ENCODE measurements at places on chromosomes 5 and 9.
A peak's percentile ranks its signal among the peaks of the same experiment; 100 is the strongest.

GRCh38 chr5:40406741-40407211 is 272.9 kb upstream of the PTGER4 start:
- DNase-seq: no peak
- H3K36me3 ChIP-seq: no peaks in the 10 kb centered on the region
- H3K4me3 ChIP-seq: no peak overlapping the region
- no peak overlapping the region for H3K27ac ChIP-seq
- 0 out of 2 replicates have a peak, but pooled peaks cover 6% of the 10 kb centered on the region for H3K4me1 ChIP-seq

- no peaks in the 10 kb centered on the region for H3K27me3 ChIP-seq
- no peak for DNase-seq
- no peaks in the 10 kb centered on the region for H3K4me1 ChIP-seq
- no peaks in the 10 kb centered on the region for H3K36me3 ChIP-seq
- H3K27ac ChIP-seq: no peak overlapping the region
Observed at GRCh38 chr5:82487131-82487530, 209.0 kb upstream of the RPS23 start.

- no peak within 1 kb of the TSS for H3K27ac ChIP-seq
- H3K4me1 ChIP-seq: peaks cover 16% of the 10 kb centered on the region
- peaks cover 30% of the 10 kb centered on the region for H3K27me3 ChIP-seq
- no peaks in the 10 kb centered on the region for H3K36me3 ChIP-seq
- peak within 1 kb of the TSS; percentile 47 for H3K4me3 ChIP-seq
Observed at GRCh38 chr9:86947146-86948073, at the start of gene GAS1. TSS of gene GAS1 (minus strand) at chr9:86947506. CDS start at chr9:86946779, 727 bp downstream.

DNA sequence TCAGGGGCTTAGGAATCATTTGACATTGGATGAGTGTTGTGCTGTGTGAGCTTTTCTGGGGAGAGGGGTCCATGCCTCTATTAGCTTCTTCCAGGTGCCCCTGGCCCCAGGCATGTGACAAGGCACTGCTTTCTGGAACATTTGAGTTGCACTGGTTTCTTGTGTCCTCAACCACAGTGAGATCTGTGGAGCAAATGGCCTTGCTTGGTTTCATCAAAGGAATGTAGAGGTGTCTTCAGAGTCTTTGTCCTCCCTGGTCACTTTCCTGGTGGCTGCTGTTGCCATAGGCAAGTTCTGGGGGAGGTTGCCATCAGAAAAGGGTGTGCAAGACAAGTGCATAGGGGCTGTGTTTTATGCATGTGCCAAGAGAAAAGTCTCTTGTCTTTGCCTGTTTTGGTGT is 157.5 kb downstream of the MACROH2A1 start:
- no peak overlapping the region for H3K27ac ChIP-seq
- no peak for DNase-seq
- no peak overlapping the region for H3K4me3 ChIP-seq
- no peaks in the 10 kb centered on the region for H3K27me3 ChIP-seq
- peaks cover 18% of the 10 kb centered on the region for H3K4me1 ChIP-seq
- no peaks in the 10 kb centered on the region for H3K36me3 ChIP-seq

- no peak overlapping the region for H3K27ac ChIP-seq
- no peak overlapping the region for H3K4me3 ChIP-seq
- no peaks in the 10 kb centered on the region for H3K36me3 ChIP-seq
- H3K4me1 ChIP-seq: no peaks in the 10 kb centered on the region
- no peaks in the 10 kb centered on the region for H3K27me3 ChIP-seq
- no peak for DNase-seq
Observed at GRCh38 chr9:74848153-74848525, 39.6 kb downstream of the TRPM6 start.

DNA sequence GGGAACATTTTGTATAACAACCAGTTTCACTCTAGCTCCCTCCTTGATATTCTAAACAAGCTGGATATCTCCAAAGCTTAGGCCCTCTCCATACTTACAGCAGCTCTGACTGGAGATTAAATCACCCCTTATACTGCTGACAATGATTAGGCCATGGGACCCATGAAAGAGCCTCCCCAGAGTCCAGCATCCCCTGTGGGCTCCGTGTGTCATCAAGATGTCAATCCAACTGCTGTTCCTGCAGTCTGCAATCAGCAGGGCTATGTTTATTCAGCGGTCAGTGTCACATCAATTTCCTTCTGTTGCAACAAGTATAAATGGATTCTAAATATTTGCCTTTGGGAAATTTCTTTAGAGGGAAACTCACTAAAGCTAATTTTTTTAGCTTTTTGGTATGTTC is 26.6 kb downstream of the PCDHAC2 start:
- no peak for DNase-seq
- no peak overlapping the region for H3K4me3 ChIP-seq
- H3K27me3 ChIP-seq: no peaks in the 10 kb centered on the region
- H3K4me1 ChIP-seq: no peaks in the 10 kb centered on the region
- H3K27ac ChIP-seq: no peak overlapping the region

- DNase-seq: no peak
- H3K27ac ChIP-seq: no peak overlapping the region
- H3K27me3 ChIP-seq: no peaks in the 10 kb centered on the region
- no peak overlapping the region for H3K4me3 ChIP-seq
- no peaks in the 10 kb centered on the region for H3K4me1 ChIP-seq
Observed at GRCh38 chr9:125990793-125991220, 243.6 kb downstream of the PBX3 start.

GRCh38 chr5:74482990-74483389 is 157.5 kb downstream of the ENC1 start:
- H3K27ac ChIP-seq: no peak overlapping the region
- no peaks in the 10 kb centered on the region for H3K4me1 ChIP-seq
- DNase-seq: no peak
- H3K4me3 ChIP-seq: no peak overlapping the region

DNA sequence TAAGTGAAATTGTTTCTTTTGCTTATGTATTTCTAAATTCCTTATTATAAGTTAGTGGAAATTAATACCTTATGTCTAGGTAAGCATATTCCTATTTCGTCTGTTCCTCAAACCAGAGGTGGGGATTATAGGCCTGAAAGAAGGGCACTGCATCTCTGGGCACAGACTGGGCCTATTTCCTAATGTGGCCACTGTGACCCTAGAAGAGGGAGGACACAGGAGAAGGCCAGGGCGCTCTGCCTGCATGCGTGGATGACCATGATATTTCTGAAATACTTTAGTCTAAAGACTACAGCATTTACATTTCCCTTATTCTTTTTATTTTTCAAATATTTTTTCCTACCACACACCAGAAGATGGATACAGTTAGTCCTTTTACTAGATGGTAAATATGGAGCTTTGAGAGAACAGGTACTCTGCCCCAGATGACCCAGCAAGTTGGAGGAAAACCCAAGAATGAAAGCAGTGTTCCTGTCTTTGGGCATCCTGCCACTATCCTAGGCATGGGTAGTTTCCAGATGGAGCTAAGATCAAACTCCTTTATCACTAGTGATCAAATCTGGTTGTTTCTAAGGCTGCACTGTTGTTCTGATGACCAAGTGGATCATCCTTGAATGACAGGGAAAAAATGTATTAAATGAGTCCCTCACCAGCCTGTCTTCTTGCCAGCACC is 27.8 kb downstream of the RUSC2 start:
- H3K4me1 ChIP-seq: peaks cover 73% of the 10 kb centered on the region
- H3K36me3 ChIP-seq: no peaks in the 10 kb centered on the region
- H3K4me3 ChIP-seq: peak overlapping the region; percentile 14
- H3K27me3 ChIP-seq: no peaks in the 10 kb centered on the region

GRCh38 chr5:13994621-13995253 is 50.2 kb upstream of the DNAH5 start:
- H3K4me3 ChIP-seq: no peak overlapping the region
- H3K27me3 ChIP-seq: no peaks in the 10 kb centered on the region
- no peak for DNase-seq

DNA sequence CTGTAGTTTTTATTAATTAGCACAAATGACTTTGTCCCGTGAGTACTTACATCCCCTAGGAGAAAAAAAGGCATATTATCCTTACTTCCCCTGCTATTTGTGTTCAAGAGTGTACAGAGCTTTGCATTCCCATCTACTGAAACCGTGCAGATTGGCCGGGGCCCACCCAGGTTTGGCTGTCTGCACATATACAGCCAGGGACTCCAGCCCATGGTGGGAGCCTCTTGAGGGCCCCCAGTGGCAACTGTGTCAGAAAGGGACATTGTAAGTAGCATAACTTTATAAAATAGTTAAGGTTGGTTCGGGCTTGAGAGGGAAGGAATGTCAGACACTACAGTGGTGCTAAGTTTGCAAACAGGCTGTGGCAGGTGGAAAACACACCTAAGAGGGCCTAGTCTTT is 24.7 kb downstream of the PHF2 start:
- H3K27me3 ChIP-seq: no peaks in the 10 kb centered on the region
- no peak overlapping the region for H3K27ac ChIP-seq
- no peaks in the 10 kb centered on the region for H3K36me3 ChIP-seq
- no peak for DNase-seq
- H3K4me3 ChIP-seq: no peak overlapping the region

GRCh38 chr5:73031839-73032238 is 76.0 kb downstream of the FCHO2 start:
- H3K27me3 ChIP-seq: no peaks in the 10 kb centered on the region
- H3K4me3 ChIP-seq: no peak overlapping the region
- peak; percentile 21 for DNase-seq
- H3K27ac ChIP-seq: peak overlapping the region; percentile 38
- no peaks in the 10 kb centered on the region for H3K36me3 ChIP-seq
- peaks cover 23% of the 10 kb centered on the region for H3K4me1 ChIP-seq

GRCh38 chr9:110997847-110998246 is 40.4 kb downstream of the LPAR1 start:
- no peak for DNase-seq
- H3K36me3 ChIP-seq: no peaks in the 10 kb centered on the region
- no peaks in the 10 kb centered on the region for H3K27me3 ChIP-seq
- H3K27ac ChIP-seq: no peak overlapping the region

- no peaks in the 10 kb centered on the region for H3K36me3 ChIP-seq
- no peaks in the 10 kb centered on the region for H3K27me3 ChIP-seq
- H3K4me1 ChIP-seq: no peaks in the 10 kb centered on the region
- H3K27ac ChIP-seq: no peak overlapping the region
- no peak for DNase-seq
Observed at GRCh38 chr5:111704452-111705085, 52.4 kb downstream of the NREP start.

DNA sequence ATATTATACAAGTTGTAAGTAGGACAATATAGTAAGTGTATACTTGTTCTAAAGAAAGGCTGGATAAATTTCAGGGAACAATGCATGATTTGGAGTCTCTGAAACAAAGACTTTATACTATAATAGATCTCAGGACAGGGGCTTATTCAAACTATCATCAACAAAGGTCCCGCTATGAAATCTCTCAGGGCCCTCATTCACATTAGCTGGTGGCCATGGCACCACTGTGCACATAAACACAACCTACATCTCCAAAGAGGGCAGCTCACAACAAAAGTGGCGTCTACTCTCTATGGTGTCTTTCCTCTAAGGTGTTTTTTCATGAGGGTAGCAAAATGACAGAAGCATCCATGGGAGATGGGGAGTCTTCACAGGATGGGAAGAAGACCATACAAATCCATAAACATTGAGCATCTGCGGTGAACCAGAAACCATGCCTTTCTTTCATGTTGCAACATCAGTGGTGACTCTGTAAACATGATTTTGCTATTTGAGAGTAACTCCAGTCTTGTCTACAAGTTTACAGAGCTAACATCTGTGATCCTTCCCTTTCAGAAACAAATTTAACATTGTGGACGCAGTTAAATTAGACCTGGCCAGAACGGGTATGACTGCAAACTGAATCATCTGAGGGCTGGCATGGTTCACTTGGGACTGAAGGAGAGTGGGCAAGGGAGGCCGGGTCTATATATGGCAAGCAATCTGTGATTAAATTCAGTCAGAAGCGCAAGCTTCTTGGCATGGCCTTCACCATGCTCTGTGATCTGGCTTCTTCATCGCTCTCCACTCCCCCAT is 5.5 kb downstream of the TTLL11 start:
- no peak for DNase-seq
- H3K27me3 ChIP-seq: no peaks in the 10 kb centered on the region
- no peaks in the 10 kb centered on the region for H3K36me3 ChIP-seq
- H3K4me3 ChIP-seq: no peak overlapping the region
- H3K4me1 ChIP-seq: peaks cover 5% of the 10 kb centered on the region

DNA sequence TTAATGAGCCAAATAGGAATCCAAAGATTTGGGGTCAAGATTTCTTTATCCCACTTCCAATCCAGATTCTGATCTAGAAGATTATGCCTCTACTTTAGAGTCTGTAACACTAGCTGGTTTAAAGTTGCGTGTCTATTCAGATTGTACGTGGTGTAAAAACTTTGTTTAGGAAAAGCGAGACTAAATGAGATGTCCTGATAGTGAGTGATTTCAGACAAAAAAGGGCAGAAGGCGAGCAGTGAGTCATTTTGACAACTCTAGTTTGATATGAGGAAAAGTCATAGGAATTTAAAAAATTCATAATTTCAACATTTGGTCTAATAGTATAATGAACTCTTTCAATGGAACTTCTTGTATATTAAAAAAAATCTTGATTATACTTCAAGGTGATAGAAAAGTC is 119.6 kb upstream of the KLF9 start:
- H3K27ac ChIP-seq: no peak overlapping the region
- no peak overlapping the region for H3K4me3 ChIP-seq
- H3K27me3 ChIP-seq: no peaks in the 10 kb centered on the region
- H3K4me1 ChIP-seq: no peaks in the 10 kb centered on the region
- no peak for DNase-seq

DNA sequence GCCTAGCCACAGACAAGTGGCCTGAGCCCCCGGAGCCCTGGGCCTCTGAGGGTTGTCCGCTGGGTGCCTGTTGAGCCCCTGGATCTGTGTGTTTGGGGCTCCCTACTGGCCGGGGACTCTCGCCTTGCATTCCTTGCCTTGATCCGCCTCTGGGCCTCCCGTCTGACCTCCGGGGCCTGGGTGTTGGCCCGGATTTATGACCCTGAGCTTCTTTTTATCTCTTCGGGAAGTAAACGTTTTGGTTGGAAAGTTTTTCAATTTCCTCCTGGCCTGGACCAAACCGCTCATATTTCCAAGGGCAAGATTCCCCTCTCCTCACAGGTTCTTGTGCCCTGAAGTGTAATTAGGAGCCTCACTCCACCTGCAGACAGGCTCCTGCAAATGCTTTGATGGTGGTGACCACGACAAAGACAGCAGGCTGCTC is 69.3 kb upstream of the EGFLAM start:
- H3K4me1 ChIP-seq: no peaks in the 10 kb centered on the region
- DNase-seq: no peak
- H3K27ac ChIP-seq: no peak overlapping the region

DNA sequence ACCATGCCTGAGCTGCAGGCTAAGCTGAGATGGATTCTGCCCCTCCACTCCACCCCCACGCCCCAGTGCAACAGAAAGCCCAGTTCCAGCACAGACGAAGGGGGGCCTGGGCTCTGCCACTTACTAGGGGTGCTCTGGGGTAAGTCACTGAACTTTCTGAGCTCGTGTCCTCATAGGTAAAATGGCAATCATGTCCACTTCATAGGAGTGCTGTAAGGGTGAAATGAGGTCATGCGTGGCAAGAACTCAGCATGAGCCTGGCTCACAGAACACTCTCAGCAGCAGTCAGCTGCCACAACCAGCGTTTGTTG is 8.4 kb upstream of the PSD2 start:
- H3K4me1 ChIP-seq: peaks cover 3% of the 10 kb centered on the region
- no peak for DNase-seq
- no peaks in the 10 kb centered on the region for H3K27me3 ChIP-seq

Data from HCT116 (cell line).